Activated T-cell treated with anti-CD3 and anti-CD28 coated beads, Interleukin-2, amount 50 U/mL, for 4 hours (primary cell): ENCODE measurements at places on chromosomes 2 and 18. TPM values are rescaled to one million over a fixed set of nuclear protein-coding genes. Genes with fewer than 3 reads are reported as not detected.

DNA sequence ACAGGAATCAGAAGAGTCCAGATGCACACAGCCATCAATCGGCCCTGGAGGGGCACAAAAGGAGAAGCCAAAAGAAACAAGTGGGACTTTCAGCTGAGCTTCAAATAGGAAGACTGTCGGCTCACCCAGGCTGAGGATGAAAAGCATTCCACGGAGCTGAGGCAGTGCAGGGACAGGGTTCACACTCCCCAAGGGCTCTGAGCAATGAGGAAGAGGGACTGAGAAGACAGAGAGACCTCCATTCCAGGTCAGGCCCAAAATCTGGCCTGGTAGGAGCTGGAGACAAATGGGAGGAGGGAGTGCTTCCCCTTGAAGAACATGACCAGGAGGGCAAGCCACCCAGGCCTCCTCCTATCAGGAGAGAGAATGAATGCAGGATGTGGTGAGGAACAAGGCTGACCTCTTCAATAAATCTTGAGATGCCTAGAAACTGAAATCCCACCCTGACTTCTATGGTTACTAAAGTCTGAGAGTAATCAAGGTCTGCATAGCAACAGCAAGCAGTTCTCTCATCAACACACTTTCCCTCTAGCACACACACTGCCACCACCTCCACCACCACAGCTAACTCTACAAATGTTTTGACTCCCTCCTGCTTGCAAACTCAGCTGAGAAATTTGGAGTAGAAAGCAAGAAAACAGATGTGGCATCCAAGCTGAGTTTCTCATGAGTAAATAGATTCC is 434.4 kb downstream of the TNS1 start:
- no peak for DNase-seq

- DNase-seq = no peak
Measured at GRCh38 chr2:215603440-215603839, 167.6 kb upstream of the FN1 start.

DNA sequence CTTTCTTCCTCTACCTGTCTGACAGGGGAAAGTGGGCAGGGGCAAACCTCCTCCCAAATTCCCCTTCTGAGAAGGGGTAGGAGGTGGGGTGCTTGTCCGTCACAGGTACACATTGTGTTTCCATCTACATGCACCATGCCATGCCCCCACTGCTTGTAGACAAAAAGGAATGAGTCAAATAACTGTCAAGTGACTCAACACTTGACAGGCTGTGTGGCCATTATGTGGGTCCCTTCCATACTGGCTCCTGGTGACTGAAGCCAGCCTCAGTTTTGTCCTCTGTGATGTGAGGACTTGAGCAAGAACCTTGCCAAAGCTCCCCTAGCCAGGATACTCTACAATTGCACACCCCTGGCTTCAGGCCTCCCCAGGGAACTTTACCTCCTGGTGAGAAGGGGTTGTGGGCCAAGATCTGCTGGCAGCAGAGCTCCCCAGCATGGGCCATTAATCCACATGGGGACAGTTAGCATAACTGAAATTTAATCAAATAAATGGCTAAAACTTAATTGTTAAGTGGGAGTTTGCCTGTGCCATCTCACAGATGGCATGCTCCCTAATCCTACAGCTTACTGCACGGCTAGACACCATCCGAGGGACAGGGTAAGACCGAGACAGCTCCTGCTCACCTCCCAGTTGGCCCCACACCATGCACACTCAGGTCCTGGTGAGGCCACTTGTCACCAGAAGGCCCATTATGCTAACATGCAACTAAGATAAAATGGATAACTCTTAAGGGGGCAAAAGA is 140.2 kb downstream of the BCL11A start:
- no peak for DNase-seq

DNA sequence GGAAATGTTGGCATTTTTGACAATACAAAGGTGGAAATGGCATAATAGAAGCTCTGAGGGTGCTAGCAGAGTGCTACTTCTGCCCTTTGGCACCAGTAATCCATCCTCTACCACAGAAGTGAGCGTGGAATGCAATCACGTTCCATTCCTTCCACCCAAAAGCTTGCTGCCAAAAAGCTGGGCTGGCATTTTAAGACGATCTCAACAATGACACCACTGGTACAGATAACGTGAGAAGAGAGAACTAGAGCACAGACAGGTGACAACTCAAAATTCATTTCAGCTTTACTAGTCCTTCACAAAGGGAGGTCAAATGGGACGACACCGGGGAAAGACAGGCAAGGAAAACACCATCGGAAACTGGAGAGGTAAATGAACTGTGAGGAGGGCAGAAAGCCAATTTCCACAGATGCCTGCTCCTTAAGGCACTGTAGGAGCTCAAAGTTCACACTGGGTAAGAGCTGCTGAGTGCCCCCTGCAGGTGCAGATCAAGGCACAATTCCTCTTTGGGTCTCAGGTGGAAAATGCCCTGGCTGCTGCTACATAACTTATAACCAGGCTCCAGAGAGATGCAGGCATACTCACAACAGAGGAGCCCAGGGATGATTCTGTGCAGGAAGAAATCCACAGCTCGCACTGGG is 50.7 kb upstream of the RNU4ATAC start:
- no peak for DNase-seq

GRCh38 chr2:168354499-168354898 is 101.6 kb upstream of the CERS6 start:
- no peak for DNase-seq

- no peak for DNase-seq
Measured at GRCh38 chr2:218853766-218854165, 5.8 kb upstream of the WNT6 start.

DNA sequence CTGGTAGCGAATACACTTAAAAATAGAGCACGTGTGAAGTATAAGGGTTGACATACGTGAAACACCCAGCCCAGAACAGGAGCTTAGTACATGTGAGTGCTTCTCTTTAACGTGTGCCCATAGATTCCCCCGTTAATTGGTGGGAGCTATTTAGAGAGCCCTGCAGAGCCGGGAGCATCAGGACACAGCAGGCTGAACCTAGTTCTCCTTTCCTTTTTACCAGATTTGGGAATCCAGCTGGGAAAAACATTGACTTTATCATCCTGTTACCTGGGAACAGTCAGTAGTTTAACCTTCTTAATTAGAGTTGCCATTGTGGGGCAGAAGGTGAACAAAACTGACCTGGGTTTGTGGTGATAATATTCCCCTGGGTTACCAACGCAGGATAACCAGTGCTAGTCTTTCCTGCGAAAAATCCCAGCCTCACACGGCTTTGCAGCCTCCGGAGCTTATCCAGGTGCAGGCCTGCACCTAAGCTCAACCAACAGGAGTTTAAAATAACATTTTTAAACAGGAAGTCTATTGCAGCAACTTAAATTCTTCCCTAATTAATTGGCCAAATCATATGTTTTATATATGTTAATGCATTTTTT is 78.1 kb upstream of the SPTBN1 start:
- DNase-seq = no peak

GRCh38 chr2:200477667-200478131 is 32.2 kb downstream of the KCTD18 start:
- DNase-seq = no peak

- DNase-seq = no peak
Measured at GRCh38 chr2:174080672-174081121, 115.5 kb upstream of the SP3 start.

DNA sequence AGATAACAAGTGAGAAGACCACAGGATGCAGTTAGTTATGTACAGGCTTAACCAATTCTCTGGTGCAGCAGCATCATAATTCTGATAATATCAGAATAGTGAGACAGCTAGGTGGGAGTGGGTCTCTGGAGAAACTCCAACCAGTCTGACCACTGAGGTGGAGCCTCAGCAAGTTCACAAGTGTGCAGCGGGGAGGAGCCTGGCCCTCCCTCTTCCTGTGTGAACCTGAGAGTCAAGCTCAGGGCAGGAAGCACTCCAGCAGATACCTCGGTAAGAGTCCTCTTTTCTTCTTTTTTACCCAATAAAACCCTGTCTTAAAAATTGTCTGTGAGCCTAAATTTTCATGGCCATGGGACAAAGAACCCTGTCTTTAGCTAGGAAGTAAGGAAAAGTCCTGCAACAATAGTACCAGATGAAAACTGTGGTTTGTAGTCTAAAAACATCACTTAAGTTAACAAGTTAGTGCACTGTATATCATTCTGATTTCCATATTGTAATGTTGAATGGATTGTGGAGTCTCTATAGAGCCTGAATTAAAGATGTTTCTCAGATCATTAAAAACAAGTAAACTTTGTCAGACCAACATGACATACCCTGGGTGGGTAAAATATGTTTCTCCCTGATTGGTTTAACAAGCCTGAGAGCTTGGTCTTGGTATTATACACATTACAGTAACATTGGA is 370.8 kb downstream of the TMEM182 start:
- DNase-seq = no peak

GRCh38 chr2:85163675-85164074 is 30.5 kb downstream of the TCF7L1 start:
- DNase-seq = no peak

- DNase-seq = no peak
Measured at GRCh38 chr2:98441706-98442450, 2.8 kb upstream of the INPP4A start.

GRCh38 chr2:230722207-230722885 is 9.7 kb downstream of the CAB39 start:
- no peak for DNase-seq

- no peak for DNase-seq
Measured at GRCh38 chr18:46212398-46212797, 108.2 kb downstream of the HAUS1 start.

DNA sequence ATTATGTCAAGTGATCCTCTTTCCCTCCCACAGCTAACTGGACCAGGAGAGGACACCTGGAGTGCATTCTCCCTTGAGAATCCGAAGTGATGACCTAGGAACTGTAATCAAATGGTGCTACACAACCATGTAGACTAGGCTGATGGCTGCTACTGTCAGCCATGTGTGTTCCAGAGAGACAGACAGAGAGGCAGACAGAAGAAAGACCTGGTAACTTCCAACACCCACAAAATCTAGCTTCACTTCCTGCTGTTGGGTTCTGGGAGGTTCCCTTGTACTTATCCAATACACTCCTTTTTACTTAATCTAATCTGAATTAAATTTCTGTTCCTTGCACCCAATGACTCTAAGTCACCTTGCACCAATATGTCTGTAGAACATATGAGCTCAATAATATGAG is 72.3 kb downstream of the AAK1 start:
- DNase-seq = no peak

DNA sequence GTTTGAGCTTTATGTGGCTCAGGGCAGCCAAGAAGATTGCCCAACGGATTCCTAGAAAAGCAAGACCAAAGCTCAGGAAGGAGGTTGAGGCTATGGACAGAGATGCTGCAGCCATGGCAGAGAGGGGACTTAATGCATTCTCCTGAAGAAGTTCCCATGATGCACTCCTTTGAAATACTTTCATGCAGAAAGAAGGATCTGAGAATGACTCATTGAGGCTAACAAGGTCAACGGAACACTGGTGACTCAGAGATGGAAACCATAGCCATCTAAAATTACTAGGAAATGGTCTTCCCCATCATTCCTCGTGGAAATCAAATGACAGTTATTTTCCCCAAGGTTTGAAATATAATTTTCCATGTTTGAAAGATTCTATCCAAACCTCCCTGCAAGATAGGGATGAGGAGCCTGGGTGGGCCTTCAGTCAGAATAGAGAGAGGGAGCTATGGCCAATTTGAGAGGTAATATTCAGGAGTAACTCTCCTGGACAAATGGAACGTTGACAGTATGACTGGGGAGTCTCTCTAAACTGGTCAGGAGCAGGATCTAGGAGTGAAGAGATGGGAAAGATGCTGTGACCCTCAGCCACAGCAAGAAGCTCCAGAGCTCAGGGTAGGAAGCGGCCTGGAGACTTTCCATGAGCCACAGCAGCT is 63.0 kb downstream of the REEP1 start:
- no peak for DNase-seq

GRCh38 chr18:8735274-8735673 is 29.9 kb downstream of the MTCL1 start:
- DNase-seq = no peak

GRCh38 chr2:101706819-101707177 is 9.3 kb downstream of the MAP4K4 start:
- no peak for DNase-seq

GRCh38 chr2:233060501-233060979 is 398 bp downstream of the INPP5D start:
- DNase-seq = no peak

DNA sequence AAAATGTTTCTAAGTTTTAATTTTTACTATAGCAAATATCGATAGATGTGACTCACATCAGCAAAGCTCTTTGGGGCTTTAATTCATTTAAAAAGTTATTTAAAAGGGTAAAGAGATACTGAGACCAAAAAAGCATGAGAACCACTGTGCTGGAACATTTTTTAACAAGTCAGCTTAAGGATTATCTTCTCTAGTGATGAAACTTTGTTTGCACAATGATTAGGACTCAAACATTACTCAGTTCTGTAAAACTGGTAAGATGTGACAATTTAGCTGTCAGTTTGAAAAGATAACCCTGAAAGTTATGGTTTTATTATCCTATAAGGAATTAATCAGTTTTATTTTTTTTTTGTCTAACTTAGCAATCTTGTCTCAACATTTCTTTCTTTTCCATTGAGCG is 301.4 kb downstream of the TSN start:
- DNase-seq = no peak

- DNase-seq = no peak
Measured at GRCh38 chr2:134455426-134455825, 201.6 kb downstream of the MGAT5 start.

GRCh38 chr2:231037731-231038482 is 584 bp downstream of the C2orf72 start:
- no peak for DNase-seq

- no peak for DNase-seq
Measured at GRCh38 chr2:179253226-179253625, 11.4 kb downstream of the SESTD1 start.

GRCh38 chr2:38982498-38982897 is 92.8 kb downstream of the ARHGEF33 start:
- no peak for DNase-seq

- DNase-seq = no peak
Measured at GRCh38 chr18:5891184-5891853, 4.0 kb downstream of the TMEM200C start.

KYNU gene
- 0.83 TPM for total RNA-seq

RNF152 gene
- 1.6 TPM for total RNA-seq

HOXD3 gene
- total RNA-seq = not detected

DES gene
- total RNA-seq = 0.49 TPM

SLC4A5 gene
- total RNA-seq = 1.5 TPM

DSG4 gene
- not detected for total RNA-seq

REG1B gene
- total RNA-seq = 3.8 TPM

IL1F10 gene
- not detected for total RNA-seq

RPRM gene
- not detected for total RNA-seq

CHMP3 gene
- total RNA-seq = 48.3 TPM

TUBB6 gene
- total RNA-seq = 2.6 TPM

FOXD4L1 gene
- 0.18 TPM for total RNA-seq

UGT1A4 gene
- total RNA-seq = not detected

BMP10 gene
- not detected for total RNA-seq

CLK1 gene
- 90.1 TPM for total RNA-seq

RAD51AP2 gene
- total RNA-seq = not detected

SERPINB11 gene
- total RNA-seq = not detected

MARCO gene
- not detected for total RNA-seq

ACAA2 gene
- 29.2 TPM for total RNA-seq
